Eye (tissue), 1 donor: ENCODE measurements at places on chromosomes 7 and 10.

GRCh38 chr7:66033471-66034385, 41.9 kb upstream of the ASL start:
- DNase-seq: peak; percentile 8

GRCh38 chr10:18136073-18136791, 4.0 kb upstream of the CACNB2 start:
- DNase-seq: no peak

DNA sequence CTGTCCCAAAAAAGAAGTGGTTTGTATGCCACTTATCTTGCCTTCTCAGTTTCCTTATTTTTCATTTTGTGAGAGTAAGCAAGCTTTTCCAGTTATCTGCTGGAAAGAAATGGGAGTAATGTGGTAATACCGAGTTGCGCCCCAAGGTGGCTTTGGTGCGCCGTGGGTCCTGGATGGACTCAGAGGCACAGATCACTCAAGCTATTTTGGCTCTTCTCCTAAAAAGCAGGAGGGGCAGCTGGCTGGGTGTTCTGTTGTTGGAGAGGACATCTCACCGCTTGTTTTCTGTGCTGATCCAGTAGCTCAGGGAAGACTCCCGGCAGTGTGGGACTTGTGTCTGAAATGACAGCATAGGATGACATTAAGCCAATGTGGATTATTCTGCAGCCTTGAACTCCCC, 16.4 kb downstream of the PRKRIP1 start:
- DNase-seq: peak; percentile 45

DNA sequence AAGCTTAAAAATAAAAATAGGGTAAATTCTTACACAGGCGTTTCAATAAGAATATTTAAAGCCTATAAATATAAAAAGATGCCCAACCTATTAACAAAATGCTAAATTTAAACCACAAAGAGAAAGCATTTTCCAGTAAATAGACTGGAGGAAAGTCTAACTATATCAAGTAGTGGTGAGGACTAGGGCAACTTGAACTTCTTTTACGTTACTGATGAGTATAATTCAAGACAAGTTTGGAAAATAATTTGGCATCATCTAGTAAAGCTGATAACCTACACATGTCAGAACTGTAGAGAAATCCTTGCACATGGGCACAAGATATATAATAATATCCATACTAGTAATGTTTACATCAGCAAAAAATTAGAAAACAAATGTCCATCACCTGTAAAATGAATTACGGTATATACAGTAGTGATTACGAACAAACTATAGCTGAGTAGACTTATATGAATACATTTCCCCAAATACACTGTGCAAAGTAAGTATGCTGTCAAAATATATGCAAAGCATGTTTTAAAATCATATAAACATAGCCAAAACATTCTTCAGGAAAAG, 27.4 kb downstream of the CRPPA start:
- DNase-seq: no peak

- no peak for DNase-seq
Observed at GRCh38 chr7:1883031-1883761, 213.1 kb downstream of the ELFN1 start.

DNA sequence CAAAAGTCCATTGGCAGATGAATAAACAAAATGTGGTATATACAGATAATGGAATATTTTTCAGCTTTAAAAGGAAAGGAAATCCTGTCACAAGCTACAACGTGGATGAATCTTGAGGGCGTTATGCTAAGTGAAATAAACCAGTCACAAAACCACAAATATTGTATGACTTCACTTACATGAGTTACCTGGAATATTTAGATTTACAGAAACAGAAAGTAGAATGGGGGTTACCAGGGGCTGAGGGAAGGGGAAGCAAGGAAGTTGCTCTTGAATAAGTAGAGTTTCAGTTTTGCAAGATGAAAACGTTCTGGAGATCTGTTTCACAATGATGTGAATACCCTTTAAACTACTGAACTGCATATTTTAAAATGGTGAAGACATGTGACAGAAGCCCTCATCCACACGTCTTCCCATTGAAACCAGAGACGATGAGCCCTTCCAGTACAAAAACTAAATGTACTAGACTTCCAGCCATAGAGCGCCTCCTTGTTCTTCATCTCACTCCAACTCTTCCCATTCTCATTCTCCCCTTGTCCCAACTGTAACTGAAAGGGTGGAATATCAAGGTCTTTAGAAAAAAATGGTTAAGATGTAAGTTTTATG, 62.4 kb downstream of the MICU1 start:
- DNase-seq: no peak
